Immature natural killer cell (primary cell): ENCODE measurements at places on chromosomes 16 and 17. TPM values are rescaled to one million over a fixed set of nuclear protein-coding genes. Genes with fewer than 3 reads are reported as not detected.

GRCh38 chr16:84950906-84951305 is 60.4 kb downstream of the ZDHHC7 start:
- H3K4me3 ChIP-seq, result no peak overlapping the region
- peaks cover 4% of the 10 kb centered on the region for H3K27me3 ChIP-seq
- H3K4me1 ChIP-seq, result peaks cover 2% of the 10 kb centered on the region
- no peak overlapping the region for H3K27ac ChIP-seq

DNA sequence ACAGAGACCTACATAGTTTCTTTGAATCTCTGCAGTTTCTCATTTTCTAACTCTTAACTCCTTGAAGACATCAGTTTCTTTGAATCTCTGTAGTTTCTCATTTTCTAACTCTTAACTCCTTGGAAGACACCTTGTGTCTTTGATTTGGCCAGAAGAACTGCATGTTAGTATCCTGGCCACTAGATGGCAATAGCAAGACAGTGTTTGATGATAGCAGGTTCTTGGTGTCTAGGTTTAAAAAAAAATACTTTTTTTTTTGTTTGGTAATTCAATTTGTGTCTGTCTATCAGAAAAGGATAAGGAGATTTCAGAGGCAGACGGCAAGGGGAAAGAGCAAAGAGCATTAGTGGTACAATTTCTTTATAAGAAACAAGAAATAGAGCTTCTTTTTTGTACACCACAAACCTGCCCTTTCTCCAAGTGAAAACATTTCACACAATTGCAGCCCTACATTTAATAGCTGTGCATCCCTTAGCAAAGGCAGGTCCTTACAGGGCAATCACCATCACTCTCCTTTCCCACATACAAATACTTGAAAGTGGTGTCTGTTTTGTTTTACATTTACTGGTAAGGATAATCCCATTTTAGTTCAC is 1324.9 kb upstream of the CDH8 start:
- no peaks in the 10 kb centered on the region for H3K4me1 ChIP-seq
- DNase-seq, result no peak
- no peak overlapping the region for H3K4me3 ChIP-seq
- H3K36me3 ChIP-seq, result no peaks in the 10 kb centered on the region
- no peak overlapping the region for H3K27ac ChIP-seq
- no peaks in the 10 kb centered on the region for H3K27me3 ChIP-seq

TNP2 gene
- polyA plus RNA-seq, result not detected

IGSF6 gene
- 1.2 TPM for polyA plus RNA-seq

GRCh38 chr16:5533321-5533888 is 435.8 kb upstream of the EEF2KMT start:
- peaks cover 2% of the 10 kb centered on the region for H3K27me3 ChIP-seq
- no peak overlapping the region for H3K4me3 ChIP-seq
- H3K27ac ChIP-seq, result no peak overlapping the region
- no peaks in the 10 kb centered on the region for H3K4me1 ChIP-seq
- DNase-seq, result no peak

GINS3 gene
- 2.5 TPM for polyA plus RNA-seq

GRCh38 chr17:66915204-66915611 is 49.3 kb upstream of the CACNG4 start:
- peaks cover 4% of the 10 kb centered on the region for H3K27me3 ChIP-seq
- DNase-seq, result no peak
- H3K4me1 ChIP-seq, result no peaks in the 10 kb centered on the region
- no peak overlapping the region for H3K4me3 ChIP-seq

GRCh38 chr16:1299012-1299867 is 10.2 kb upstream of the UBE2I start:
- H3K36me3 ChIP-seq, result no peaks in the 10 kb centered on the region
- no peak for DNase-seq
- peaks cover 5% of the 10 kb centered on the region for H3K27me3 ChIP-seq

- peaks cover 68% of the 10 kb centered on the region for H3K4me1 ChIP-seq
- peaks cover 11% of the 10 kb centered on the region for H3K36me3 ChIP-seq
- H3K27ac ChIP-seq, result no peak overlapping the region
These were observed 81.5 kb upstream of the TNRC6C start for GRCh38 chr17:77877036-77877435.

DNA sequence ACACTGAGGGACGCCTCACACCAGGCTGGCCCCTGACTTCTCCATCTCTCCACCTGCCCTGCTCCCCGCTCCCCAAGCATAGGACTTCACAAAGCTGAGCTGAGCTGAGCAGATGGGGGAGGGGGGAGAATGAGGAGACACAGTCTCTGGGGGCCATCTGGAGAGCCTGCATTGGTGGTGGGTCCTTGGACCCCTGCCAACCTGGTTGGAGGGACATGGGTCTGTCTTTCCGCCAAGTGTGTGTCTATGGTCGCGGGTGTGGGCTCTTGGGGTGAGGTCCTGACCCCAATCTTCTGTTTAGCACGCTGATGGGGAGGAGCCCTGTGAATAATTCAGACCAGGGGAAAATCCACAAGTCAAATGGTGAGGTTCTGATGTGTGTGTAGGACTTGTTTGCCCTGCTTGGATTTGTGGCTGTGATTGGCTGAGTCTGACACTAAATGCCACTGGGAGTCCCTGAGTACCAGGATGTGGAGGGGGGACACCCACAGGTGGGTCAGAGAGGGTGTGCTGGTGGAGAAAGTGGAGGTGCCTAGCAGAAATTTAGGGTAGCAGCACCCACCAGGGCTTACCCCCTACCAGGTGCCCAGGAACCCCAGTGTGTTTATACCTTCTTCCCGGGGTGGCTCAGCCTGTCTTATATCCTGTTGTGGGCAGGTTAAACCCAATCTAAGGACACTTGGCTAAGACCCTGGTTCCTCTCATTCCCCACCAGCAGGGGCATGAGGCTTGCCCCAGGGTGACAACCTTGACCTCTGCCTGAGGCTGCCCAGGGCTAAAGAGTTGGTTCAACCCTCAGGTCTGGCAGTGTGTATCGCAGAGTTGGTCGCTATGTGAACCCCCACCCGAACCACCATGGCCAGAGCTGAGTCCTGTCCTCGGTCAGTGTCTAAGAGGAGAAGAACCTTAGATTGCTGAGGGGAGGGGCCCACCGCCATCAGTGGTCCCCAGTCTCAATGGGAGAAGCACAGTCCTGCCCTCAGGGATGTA is 2.1 kb downstream of the FMNL1 start:
- peaks cover 2% of the 10 kb centered on the region for H3K36me3 ChIP-seq
- peak overlapping the region; percentile 100 for H3K27ac ChIP-seq
- peak; percentile 73 for DNase-seq
- peaks cover 59% of the 10 kb centered on the region for H3K27me3 ChIP-seq

DNA sequence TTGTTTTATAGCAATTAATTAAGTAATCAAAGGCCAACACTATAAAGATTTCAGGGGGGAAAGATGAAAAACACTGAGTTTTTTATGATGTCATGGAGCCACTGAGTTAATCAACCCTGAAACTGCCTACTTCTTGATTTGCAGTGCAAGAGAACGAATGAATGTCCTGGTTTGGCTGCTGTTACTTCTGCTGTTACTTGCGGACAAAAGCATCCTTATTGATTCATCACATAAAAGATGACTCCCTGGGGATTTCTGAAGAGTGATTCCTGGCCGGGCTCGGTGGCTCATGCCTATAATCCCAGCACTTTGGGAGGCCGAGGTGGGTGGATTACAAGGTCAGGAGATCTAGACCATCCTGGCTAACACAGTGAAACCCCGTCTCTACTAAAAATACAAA is 10.9 kb upstream of the SPNS3 start:
- H3K4me3 ChIP-seq, result no peak overlapping the region
- DNase-seq, result no peak
- H3K27me3 ChIP-seq, result peaks cover 6% of the 10 kb centered on the region
- H3K36me3 ChIP-seq, result no peaks in the 10 kb centered on the region
- H3K27ac ChIP-seq, result no peak overlapping the region

CD300A gene
- 357 TPM for polyA plus RNA-seq

- H3K4me3 ChIP-seq, result no peak overlapping the region
- no peaks in the 10 kb centered on the region for H3K4me1 ChIP-seq
- H3K27ac ChIP-seq, result no peak overlapping the region
- H3K27me3 ChIP-seq, result peaks cover 5% of the 10 kb centered on the region
- no peak for DNase-seq
- H3K36me3 ChIP-seq, result no peaks in the 10 kb centered on the region
These were observed 51.8 kb downstream of the MYH3 start for GRCh38 chr17:10605221-10605783.

- peaks cover 13% of the 10 kb centered on the region for H3K4me1 ChIP-seq
- H3K36me3 ChIP-seq, result no peaks in the 10 kb centered on the region
- peak overlapping the region; percentile 92 for H3K4me3 ChIP-seq
- no peak for DNase-seq
These were observed 963 bp upstream of the METTL22 start for GRCh38 chr16:8620535-8620934.

GRCh38 chr16:68072038-68072695 is 13.0 kb upstream of the NFATC3 start:
- H3K4me3 ChIP-seq, result peak overlapping the region; percentile 56
- H3K36me3 ChIP-seq, result peaks cover 18% of the 10 kb centered on the region
- H3K4me1 ChIP-seq, result peaks cover 92% of the 10 kb centered on the region

FOXL1 gene
- polyA plus RNA-seq, result not detected

PRAC1 gene
- polyA plus RNA-seq, result not detected

MYO15A gene
- polyA plus RNA-seq, result 0.29 TPM

DNA sequence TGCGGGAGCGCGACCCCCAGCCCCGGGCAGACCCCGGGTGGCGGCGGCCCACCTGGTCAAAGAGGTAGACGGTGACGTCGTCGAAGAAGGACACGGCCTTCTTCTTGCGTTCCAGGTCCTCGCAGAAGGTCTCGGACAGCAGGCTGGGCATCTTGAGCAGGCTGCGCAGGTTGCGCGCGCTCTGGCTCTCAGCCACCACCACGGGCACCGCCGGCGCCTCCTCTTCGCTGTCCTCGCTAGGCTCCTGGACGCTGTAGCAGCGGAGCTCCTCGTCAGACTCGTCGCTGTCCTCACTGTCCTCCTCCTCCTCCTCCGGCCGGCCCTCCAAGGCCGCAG is 45.2 kb upstream of the PVALEF start:
- no peak overlapping the region for H3K27ac ChIP-seq
- H3K4me3 ChIP-seq, result no peak overlapping the region
- DNase-seq, result no peak
- H3K27me3 ChIP-seq, result peaks cover 3% of the 10 kb centered on the region

TNFRSF13B gene
- polyA plus RNA-seq, result not detected

RAB11FIP3 gene
- 3.7 TPM for polyA plus RNA-seq

DNA sequence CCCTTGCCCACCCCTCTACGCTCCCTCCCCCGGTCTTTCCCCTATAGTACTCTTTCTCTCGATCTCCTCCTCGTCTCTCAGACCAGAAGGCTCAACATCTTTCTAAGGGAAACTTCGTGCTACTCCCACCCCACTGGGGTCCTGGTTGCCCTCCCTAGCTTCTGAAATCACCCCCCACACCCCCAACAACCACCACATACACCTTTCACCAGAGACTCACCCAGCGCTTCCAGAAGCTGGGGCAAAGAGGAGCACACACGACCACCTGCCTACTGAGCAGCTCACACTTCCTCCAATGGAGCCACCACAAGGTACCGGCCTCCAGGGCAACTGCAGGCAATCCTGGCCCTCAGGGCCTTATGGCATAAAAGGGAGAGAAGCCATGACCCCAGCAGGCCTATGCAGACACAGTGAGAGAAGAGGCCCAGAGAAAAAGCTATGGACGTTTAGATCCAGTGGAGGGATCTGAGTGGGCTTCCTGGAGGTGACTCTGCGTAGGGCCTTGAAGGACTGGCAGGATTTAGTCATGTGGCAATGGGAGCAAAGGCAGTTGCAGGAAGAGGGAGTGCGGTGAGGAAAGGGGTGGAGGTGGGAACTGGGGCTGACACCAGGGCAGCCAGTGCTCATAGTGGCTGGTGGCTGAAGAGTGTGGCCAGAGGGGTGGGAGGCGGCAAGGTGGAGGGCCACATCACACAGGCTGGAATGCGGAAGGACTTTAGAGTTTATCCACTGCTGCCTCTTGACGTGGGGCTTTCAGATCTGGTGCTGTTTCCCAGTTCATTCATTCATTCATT is 12.1 kb upstream of the TMEM92 start:
- no peaks in the 10 kb centered on the region for H3K4me1 ChIP-seq
- H3K4me3 ChIP-seq, result no peak overlapping the region
- no peaks in the 10 kb centered on the region for H3K36me3 ChIP-seq
